ENCODE measurements at places on chromosomes 1 and 21.

- H3K36me3 ChIP-seq = peaks cover 5% of the 10 kb centered on the region
- H3K27ac ChIP-seq = peak overlapping the region; percentile 50
- no peak overlapping the region for H3K4me3 ChIP-seq
- H3K4me1 ChIP-seq = no peaks in the 10 kb centered on the region
- no peak for DNase-seq
Observed at GRCh38 chr1:162548170-162548569, 13.4 kb upstream of the UAP1 start.

DNA sequence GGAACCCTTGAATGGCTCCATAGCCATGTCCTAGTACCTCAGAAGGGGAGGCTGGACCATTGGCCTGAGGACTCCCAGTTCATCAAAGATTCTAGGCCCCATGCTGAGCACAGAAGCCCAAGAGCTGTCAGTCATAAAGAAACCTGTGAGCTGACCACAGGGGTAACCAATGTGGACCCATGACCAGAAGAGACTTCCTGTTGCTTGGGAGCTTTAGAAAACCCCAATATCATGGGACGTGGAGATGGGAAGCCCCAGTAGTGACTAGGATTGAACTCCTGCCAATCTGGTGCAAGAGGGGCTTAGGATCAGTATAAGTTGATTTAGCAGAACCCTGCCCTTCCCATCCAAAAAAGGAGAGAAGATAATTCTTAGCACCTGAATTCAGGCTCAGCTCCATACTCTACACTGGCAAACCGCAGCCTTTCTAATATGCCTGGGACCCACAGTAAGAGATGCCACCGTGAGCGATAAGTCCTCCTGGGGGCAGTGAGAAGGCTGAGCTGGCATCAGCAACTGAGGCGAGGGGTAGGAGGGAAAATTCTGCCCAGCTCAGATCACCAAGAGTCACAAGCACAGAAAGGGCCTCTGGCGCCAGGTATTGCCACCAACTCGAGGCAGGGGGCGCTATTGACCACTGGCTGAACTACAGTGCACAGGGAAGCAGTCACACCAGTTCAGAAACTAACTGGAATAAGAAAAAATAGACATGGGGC is 108.9 kb downstream of the CAPN8 start:
- no peak for DNase-seq
- no peak overlapping the region for H3K27ac ChIP-seq
- peaks cover 12% of the 10 kb centered on the region for H3K4me1 ChIP-seq
- H3K36me3 ChIP-seq = no peaks in the 10 kb centered on the region

DNA sequence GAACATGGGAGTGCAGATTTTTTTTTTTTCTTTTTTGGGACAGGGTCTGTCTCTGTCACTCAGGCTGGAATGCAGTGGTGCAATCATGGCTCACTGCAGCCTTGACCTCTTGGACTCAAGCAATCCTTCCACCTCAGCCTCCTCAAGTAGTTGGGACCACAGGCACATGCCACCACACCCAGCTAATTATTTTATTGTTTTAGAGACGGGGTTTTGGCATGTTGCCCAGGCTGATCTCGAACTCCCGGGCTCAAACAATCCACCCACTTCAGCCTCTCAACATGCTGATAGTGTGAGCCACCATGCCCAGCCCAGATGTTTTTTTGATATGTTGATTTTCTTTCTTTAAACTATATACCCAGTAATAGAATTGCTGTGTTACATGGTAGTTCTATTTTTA is 57.7 kb downstream of the RGSL1 start:
- no peak for DNase-seq
- H3K4me1 ChIP-seq = no peaks in the 10 kb centered on the region
- no peak overlapping the region for H3K4me3 ChIP-seq
- no peak overlapping the region for H3K27ac ChIP-seq
- peaks cover 3% of the 10 kb centered on the region for H3K27me3 ChIP-seq

DNA sequence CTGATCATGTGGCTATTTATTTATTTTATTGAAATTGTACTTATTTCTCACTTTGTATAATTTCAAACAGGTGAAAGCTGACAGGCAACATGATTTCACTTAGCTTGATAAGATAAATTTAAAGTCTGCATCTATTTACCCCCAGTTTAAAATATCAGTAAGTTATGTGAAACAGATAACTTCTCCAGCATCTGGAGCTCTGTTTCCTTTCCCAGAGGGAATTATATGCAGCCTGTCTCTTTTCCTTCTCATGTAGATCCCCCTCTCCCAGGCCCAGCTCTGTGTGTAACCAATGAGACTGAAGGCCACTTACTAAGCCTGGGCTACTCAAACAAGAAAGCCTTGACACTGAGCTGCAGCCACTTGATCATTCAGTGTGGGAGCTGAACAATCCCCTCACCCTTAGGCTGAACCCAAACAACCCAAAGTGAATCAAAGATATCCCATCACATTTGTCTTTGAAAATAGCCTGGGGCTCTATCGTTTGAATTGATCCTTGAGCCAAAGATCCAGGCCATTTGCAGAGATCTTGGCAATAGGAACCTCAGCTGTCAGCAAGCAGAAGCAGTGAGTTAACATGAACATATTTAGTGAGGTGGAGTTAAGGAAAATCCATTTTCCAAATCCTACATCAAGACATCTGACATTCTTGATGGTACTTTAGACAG is 383.9 kb downstream of the TGFB2 start:
- peak overlapping the region; percentile 68 for H3K27ac ChIP-seq
- DNase-seq = no peak
- H3K36me3 ChIP-seq = no peaks in the 10 kb centered on the region
- H3K27me3 ChIP-seq = no peaks in the 10 kb centered on the region
- no peak overlapping the region for H3K4me3 ChIP-seq
- H3K4me1 ChIP-seq = peaks cover 9% of the 10 kb centered on the region

- H3K4me3 ChIP-seq = no peak overlapping the region
- peak overlapping the region; percentile 65 for H3K27ac ChIP-seq
- H3K27me3 ChIP-seq = peaks cover 3% of the 10 kb centered on the region
- H3K36me3 ChIP-seq = no peaks in the 10 kb centered on the region
Observed at GRCh38 chr21:32474179-32475059, 61.9 kb downstream of the EVA1C start.

GRCh38 chr1:53292690-53293089 is 35.2 kb downstream of the LRP8 start:
- no peak for DNase-seq
- H3K36me3 ChIP-seq = no peaks in the 10 kb centered on the region
- H3K27ac ChIP-seq = no peak overlapping the region
- H3K27me3 ChIP-seq = no peaks in the 10 kb centered on the region
- peaks cover 16% of the 10 kb centered on the region for H3K4me1 ChIP-seq

DNA sequence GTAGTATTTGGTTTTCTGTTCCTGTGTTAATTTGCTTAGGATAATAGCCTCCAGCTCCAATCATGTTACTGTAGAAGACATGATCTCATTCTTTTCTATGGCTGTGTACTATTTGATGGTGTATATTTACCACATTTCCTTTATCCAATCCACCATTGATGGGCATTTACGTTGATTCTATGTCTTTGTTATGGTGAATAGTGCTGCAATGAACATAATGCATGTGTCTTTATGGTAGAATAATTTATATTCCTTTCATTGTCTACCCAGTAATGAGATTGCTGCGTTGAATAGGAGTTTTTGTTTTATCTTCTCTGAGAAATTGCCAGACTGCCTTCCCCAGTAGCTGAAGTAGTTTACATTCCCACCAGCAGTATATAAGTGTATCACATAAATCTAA is 538.8 kb downstream of the LRRIQ3 start:
- no peaks in the 10 kb centered on the region for H3K27me3 ChIP-seq
